ENCODE measurements at places on chromosomes 1 and 21.

- DNase-seq: no peak
These were observed 138.4 kb downstream of the SYT2 start for GRCh38 chr1:202571719-202572339.

- DNase-seq: no peak
These were observed 4.9 kb upstream of the ATP2B4 start for GRCh38 chr1:203621559-203622262.

DNA sequence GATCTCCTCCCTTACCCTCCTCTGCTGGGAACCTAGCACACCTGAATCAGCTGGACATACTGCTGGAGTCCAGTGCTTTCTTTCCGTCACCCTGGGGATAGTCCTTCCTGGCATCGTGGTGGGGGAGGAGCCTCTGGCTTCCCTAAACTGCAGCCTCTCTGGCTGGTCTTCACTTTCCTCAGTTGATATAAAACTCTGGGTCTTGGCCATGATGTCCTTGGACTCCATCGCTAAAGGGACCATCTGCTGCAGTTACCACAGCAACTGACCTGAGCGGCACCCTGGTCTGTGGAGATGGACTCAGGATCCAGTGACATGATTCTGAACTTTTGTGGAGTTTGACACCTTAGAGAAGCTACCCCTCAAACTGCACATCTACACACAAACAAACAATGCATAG lies 22.8 kb downstream of the PARS2 start:
- no peak for DNase-seq

DNA sequence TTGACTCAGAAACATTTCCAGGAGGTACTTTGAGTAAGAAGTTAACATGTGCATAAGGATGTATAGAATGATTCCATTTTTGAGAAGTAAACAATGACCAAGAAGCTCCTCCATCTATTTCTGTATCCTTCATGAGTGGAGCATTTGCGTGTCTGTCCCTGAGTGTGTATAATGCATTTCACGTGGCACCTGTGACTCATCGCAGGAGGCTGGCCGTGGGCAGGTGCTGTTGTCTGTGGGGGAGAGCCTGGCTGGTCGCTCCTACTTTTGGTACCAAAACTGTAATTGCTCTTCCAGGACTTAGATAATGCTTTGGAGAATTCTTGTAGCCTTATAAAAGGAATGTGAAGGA lies 16.5 kb downstream of the SLC37A1 start:
- DNase-seq: no peak

GRCh38 chr1:47948126-47948525 lies 49.1 kb downstream of the TRABD2B start:
- no peak for DNase-seq

DNA sequence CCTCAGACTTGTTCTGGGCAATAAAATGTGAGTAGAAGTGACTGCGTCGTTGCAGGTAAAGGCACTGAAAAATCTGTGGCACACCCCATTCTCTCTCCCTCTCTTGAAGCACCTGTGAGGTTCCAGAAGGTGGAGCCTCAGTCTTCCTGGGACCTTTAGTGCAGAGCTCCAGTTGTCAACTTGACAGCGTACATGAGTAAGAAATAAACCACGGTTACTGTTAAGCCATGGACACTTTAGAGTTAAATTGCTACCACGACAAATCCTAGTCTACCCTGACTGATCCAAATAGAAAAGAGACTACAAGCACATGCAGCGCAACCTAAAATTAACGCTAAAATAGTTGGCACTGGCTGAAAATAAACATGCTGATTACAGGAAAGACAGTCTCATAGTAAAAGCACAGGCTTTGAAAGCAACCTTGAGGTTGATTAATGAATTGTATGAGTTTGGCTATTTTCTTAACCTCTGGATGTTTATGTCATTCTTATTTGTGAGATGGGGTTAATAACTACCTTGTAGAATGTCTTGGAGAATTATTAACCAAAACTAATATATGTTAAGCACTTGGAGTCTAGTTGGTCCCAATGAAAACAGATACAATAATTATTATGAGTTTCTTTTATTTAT lies 93.0 kb upstream of the PLPPR4 start:
- DNase-seq: no peak

- no peak for DNase-seq
These were observed 148.0 kb downstream of the GALNT2 start for GRCh38 chr1:230215031-230215430.

GRCh38 chr21:36985751-36986594 lies 19.5 kb upstream of the HLCS start:
- no peak for DNase-seq

DNA sequence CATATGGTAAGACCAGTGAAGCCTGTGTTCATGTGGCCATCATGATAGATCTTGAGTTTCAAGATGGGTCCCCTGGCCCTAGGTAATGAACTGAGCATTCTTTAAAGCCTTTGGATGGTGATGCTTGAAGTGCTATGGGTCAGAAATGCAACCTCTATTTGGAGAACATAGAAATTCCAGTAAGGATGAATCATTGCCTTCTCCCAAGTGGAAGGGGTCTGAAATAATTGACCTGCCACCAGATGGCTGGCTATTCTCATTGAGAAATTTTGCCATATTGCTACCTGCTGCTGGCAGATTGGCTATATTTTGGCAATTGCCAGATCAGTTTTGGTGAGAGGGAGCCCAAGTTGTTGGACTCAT lies 739 bp upstream of the IFI6 start:
- DNase-seq: no peak

GRCh38 chr1:82813386-82813785 lies 1012.7 kb downstream of the ADGRL2 start:
- DNase-seq: no peak

DNA sequence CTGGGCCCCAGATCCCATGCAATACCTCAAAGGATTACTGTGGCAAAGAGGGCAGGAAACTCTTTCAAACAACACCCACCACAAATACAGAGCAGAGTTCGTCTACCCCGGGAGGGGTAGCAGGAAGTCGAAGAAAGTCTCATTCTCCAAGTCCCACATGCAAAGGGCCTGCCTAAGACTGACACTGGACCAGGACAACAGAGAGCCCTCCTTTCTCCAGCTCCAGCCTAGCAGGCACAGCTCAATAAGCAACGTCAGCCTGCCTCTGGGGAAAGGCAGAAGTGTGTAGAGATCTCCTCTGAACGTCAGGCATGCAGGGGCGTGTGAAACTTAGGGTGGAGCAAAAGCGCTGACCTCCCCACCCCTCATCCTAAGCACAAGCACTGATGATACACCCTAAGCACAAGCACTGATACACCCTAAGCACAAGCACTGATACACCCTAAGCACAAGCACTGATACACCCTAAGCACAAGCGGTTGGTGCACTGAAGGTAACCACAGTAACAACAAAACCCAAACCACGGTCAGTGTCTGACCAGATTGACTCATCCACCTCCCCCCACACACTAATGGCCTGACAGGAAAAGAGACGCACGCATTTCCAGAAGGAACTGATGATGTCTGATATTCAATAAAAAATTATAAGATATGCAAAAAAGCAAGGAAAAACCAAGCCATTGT lies 1.3 kb downstream of the KRTAP12-3 start:
- DNase-seq: no peak

GRCh38 chr1:84436876-84437655 lies 38.8 kb downstream of the DNASE2B start:
- no peak for DNase-seq

- DNase-seq: no peak
These were observed 111.3 kb downstream of the TGFB2 start for GRCh38 chr1:218456444-218456843.

DNA sequence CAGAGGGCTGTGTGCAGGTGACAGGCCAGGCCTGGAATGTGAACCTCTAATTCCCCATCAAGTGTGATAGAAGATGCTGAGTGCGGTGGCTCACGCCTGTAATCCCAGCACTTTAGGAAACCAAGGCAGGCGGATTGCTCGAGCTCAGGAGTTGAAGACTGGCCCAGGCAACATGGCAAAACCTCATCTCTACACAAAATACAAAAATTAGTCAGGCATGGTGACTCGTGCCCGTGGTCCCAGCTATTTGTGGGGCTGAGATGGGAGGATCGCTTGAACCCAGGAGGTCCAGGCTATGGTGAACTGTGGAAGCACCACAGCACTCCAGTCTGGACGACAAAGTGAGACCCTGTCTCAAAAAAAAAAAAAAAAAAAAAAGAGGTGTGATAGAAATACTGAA lies 40.1 kb upstream of the PUM1 start:
- no peak for DNase-seq

DNA sequence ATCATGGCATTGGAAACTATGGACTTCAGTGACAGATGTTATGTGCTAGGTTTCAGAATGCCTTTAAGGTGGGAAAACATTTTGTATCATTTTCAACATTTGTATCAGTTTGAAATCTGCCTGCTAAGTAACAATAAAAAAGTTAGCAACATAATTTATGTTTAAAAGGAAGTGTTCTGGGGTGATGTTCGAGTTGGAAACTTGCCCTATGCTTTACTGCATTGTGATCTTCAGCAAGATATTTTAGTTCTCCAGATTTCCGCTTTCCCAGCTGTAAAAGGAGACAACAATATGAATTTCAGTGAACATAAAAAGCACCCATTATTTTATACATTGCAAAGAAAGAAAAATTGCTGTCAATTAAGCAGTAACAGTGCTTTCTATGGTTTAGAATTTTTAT lies 187.4 kb downstream of the DISC1 start:
- no peak for DNase-seq

GRCh38 chr1:197083474-197083873 lies 16.4 kb upstream of the F13B start:
- no peak for DNase-seq

- no peak for DNase-seq
These were observed 24.6 kb downstream of the RUNX1 start for GRCh38 chr21:35024513-35024912.

- no peak for DNase-seq
These were observed 16.8 kb downstream of the CCDC190 start for GRCh38 chr1:162844153-162844552.

DNA sequence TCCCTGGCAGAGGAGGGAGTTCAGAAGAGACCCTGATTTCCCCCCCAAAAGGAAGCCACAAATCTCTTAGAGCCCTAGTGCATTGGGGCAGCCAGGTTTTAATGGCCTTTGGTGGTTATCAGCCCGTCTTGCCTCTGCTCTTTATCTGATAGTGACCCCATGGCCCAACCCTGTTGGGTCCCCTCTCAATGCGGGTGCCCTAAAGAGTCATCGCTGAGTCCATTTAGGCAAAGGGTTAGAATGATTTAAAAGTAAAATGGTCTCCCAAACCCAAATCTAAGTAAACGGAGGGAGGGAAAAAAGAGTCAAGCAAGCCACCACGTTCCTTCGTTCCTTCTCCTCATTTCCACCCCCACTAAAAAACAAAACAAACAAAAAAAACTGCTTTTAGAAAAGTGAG lies 164.0 kb downstream of the RUNX1 start:
- DNase-seq: no peak

DNA sequence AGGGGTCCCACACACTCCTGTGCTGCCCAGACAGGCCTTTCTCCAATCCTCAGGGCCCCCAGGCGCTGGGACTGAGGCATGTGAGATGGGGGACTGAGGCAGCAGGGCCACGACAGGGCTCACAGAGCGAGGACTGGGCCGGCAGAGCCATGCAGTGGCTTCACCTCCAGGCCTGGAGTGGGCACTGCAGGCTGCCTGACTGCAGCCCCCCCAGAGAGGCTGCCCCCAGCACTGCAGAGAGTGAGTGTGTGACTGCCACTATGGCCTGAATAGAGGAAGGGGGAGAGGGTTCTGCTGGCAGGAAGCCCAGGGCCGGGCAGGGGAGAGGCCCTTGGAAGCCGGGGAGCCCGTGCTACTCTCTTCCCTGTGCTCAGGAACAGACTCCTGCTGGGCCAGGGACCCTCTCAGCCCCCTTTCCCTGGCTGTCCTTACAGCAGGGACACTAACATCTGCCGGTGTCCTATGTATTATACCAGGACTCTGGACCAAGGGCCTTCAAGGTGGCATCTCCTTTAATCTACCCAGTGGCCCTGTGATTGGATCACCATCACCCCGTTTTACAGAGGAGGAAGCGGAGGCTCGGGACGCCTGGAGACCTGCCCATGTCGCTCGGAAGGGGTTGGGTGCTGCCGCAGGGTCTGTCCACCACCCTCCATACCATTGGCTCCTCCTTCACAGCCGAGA lies 20.2 kb upstream of the PLEKHG5 start:
- peak; percentile 6 for DNase-seq

GRCh38 chr1:56135069-56135863 lies 444.1 kb downstream of the PLPP3 start:
- no peak for DNase-seq

GRCh38 chr1:27562021-27562420 lies 41.9 kb downstream of the AHDC1 start:
- DNase-seq: no peak

DNA sequence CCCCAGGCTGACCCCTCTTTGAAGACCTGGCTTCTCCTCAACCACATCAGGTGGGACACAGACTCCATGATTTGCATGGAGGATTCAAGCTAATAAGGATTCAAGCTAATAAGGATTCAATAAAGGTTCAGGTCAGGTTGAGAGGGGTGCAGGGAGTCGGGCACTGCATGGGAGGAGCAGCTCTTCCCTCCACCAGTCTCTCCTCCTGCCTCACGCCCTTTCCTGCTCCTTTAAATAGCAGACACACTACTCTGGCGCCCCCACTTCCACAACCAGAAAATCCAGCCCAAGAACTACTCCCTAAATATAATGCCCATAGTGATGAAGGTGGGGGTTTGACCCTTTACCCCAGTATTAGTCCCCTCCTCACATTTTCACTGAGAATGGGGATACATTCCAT lies 7.1 kb downstream of the MEX3A start:
- DNase-seq: no peak

DNA sequence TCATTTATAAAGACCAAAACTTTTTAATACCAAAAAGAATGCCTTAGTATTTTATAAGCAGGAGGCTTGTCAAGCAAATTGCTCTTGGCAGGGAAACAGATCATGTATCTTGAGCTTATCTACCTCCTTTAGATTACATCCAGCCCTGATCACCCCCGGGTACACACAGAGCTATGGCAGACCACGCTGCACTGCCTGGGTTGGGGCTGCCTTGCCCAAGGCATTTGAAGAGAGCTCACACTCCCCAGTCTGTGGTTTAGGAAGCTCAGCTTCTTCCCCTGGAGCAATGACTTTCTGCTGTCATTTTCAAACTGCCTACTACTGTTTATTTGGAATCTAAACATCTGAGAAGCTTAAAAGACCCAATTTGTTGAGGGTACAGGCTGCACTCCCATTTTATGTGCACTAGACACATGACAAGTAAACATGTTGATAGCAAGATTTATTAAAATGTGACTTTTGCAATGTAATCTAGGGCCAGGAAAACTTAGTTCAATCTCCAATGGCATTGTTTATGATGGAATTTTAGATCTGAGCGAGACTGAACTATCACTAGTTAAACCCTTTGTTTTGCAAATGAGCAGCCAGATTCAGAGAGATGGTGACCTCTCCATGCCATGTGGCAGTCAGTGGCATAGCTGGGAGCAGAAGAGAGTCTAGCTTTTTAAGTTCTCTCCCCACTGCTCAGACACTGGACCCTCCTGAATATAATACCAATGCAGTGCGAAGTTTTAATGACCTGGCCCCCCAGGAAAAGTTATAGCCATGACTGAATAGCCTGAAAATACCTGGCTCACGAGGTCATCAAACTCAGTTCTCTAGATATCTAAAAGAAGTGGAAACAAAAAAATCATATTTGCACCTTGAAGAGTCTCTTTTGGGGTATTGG lies 214.9 kb downstream of the HLX start:
- no peak for DNase-seq

All from DMS79 (cell line).